ENCODE measurements at places on chromosomes 4 and X.

- DNase-seq, result peak; percentile 47
Measured at GRCh38 chr4:6071959-6072720, 53.9 kb upstream of the C4orf50 start.

- DNase-seq, result no peak
Measured at GRCh38 chr4:162705130-162705803, 461.4 kb downstream of the NAF1 start.

- DNase-seq, result no peak
Measured at GRCh38 chr4:101711590-101712260, 78.8 kb upstream of the BANK1 start.

GRCh38 chr4:154511981-154512380 lies 20.4 kb upstream of the DCHS2 start:
- DNase-seq, result no peak

GRCh38 chrX:40127052-40127451 lies 29.3 kb upstream of the BCOR start:
- DNase-seq, result no peak

DNA sequence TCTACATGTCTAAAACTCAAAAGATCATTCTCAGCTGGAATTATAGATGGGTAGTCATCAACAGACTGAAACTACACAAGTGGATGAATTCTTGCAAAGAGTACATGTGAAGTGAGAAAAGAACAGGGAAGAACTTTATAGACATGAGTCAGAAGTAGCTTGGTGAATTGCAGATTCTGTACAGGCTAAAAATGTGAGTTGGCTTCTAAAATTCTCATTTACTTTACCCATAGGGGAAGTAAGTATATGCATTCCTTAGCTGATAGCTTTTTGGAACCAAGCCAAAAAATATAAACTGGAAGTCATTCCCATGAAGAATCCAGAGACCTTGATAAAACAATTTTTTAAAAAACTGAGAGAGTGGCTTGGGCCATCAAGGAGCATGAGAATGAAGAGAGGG lies 584.2 kb upstream of the FTHL17 start:
- DNase-seq, result no peak

DNA sequence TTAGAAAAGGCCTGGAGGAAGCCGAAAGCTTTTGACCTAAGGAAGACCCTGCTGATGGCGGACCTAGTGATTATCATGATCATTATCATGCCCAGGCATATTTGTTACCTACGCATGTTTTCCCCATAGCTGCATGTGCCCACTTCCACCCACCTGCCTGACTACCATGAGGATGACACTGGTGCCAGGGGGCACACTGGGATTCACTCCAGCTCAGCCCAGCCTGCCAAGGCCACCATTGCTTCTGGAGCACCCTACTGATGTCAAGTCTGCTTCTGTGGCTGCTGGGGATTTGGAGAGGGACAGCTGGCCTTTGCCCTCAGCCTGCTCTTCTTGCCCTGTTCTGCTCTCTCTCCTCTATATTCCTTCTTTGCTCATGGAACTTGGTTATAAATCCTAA lies 124.7 kb upstream of the NALF2 start:
- no peak for DNase-seq
